ENCODE measurements at places on chromosomes 1 and 21. TPM values are rescaled to one million over a fixed set of nuclear protein-coding genes. Genes with fewer than 3 reads are reported as not detected.

DNA sequence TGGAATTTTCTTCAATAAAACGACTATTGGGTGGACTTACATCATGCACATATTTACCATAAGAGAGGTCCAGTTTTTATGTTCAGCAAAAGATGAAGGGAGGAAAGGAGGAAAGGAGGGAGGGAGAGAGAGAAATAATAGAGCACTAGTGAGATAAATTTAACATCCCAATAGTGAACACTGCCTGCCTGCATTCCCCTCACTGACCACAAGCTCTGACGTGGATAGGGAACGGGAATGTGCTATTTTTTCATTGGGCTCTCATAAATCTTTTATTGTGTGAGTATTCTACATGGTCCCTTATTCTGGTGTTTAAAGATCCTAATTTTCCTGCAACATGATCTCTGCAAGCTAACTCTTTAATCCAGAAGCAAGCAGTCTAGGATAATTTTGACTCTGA lies 82.1 kb downstream of the TTC3 start:
- H3K27me3 ChIP-seq = no peaks in the 10 kb centered on the region
- H3K4me3 ChIP-seq = no peak overlapping the region
- H3K36me3 ChIP-seq = peaks cover 41% of the 10 kb centered on the region
- peaks cover 9% of the 10 kb centered on the region for H3K4me1 ChIP-seq
- no peak overlapping the region for H3K27ac ChIP-seq

GRCh38 chr1:203137324-203137723 lies 9.8 kb downstream of the ADORA1 start:
- no peaks in the 10 kb centered on the region for H3K36me3 ChIP-seq
- no peak overlapping the region for H3K4me3 ChIP-seq
- no peak for DNase-seq
- H3K27me3 ChIP-seq = peaks cover 13% of the 10 kb centered on the region

DNA sequence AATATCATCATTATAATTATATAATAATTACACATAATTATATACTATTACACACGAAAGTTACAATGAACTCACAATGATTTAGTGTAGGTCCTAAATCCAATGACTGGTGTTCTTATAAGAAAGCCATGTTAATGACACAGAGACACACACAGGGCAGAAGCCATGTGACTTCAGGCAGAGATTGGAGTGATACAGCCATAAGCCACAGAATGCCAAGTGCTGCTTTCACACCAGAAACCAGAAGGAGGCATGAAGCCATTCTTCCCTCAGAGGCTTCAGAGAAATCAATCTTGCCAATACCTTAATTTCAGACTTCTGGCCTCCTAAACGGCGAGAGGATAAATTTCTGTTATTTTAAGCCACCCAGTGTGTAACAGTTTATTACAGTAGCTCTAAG lies 147.4 kb upstream of the KRTAP19-8 start:
- peak overlapping the region; percentile 16 for H3K27ac ChIP-seq
- DNase-seq = no peak
- H3K4me3 ChIP-seq = peak overlapping the region; percentile 25
- H3K27me3 ChIP-seq = no peaks in the 10 kb centered on the region
- peaks cover 33% of the 10 kb centered on the region for H3K36me3 ChIP-seq

Gene CD52
- total RNA-seq = 1,180 TPM

Gene FAM163A
- total RNA-seq = not detected

Gene RHD
- total RNA-seq = not detected
